ENCODE measurements at places on chromosomes 3 and 15.
A peak's percentile ranks its signal among the peaks of the same experiment; 100 is the strongest.

DNA sequence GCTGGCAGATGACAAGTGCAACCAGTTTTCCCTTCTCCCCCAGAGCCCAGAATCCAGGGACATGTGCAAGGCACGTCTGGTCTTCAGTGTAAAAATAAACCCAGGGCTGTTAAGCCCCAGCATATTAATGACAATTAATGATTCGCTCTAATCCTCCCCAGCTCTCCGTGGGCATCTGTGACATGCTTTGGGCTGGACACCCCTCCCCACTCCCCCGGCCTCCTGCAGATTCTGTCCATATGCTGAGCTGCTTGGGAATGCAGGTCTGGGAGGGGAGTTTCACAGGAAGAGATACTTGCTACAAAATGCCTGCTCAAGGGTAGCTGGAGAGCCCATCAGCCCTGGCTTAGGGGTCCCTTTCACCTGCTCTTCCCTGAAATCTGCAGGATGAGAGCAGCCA is 43.0 kb upstream of the NTRK3 start:
- DNase-seq, result no peak

DNA sequence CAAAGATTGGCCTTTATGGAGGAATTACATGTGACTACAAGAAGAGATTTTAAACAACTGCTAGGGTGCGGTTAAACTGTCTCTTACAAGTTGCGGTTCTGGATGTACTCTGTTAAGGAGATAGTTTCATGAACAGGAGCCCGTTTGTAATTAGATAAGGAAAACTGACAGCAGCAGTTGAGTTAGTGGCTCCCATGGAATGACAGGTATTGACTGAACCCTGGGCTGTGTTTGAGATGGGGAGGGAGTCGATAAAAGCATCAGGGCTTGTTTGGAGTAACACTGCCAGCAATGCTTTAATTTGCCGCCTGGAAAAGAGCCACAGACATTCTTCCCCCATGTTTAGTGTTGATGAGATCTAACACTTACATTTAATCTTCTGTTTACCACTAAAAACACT is 139.9 kb downstream of the ROBO2 start:
- DNase-seq, result no peak

GRCh38 chr15:57495041-57495440 is 96.7 kb upstream of the MYZAP start:
- no peak for DNase-seq

DNA sequence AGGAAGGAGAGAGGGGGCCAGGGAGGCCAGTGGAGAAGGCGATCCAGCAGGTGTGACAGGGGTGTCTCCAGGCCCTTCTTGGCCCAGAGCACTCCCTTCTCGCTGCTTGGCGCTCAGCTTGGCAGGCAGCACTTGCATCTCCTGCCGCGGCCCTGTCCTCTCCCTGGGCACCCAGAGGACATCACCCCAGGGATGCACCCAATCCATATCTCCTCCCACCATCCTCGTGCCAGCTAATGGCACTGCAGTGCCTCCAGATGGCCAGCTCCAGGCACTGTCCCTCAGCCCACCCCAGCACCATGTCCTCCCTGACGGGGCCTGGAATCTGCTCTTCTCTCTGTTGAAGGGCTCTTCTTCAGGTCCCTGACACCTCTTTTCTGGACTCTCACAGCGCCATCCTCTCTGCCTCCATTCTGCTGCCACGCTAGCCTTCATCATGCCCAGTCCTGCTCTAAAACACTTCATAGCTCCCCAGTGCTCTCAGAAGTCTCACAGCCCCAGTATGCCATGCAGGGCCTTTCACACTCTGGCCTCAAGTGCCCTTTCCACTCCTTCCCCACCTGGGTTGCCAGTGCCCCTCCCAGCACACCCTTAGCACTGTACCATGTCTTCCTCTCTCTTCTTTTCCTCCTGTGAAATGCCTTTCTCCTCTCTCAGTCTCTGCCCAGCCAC is 106.8 kb upstream of the SLC6A11 start:
- DNase-seq, result no peak

DNA sequence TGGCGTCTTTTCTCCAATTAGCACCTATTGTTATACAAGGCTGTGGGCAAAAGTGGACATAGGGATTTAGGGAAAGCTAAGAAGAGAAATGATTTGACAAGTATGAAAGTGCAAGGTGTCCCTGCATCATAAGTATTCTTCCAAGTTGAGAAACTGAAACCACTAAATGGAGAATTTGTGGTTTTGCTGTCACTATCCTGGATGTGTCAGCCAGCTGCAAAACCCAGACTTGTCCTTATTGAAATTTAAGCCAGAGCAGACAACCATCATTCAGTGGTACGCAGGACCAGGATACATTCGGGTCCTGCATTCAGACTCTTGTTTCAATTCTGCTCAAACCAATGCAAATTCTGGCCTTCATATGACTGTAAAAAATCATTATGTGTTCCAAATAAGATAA is 384.8 kb upstream of the TGFBR2 start:
- peak; percentile 56 for DNase-seq

GRCh38 chr3:26932752-26933151 is 310.2 kb downstream of the LRRC3B start:
- no peak for DNase-seq

GRCh38 chr3:183697123-183697609 is 431 bp upstream of the YEATS2 start:
- DNase-seq, result no peak

DNA sequence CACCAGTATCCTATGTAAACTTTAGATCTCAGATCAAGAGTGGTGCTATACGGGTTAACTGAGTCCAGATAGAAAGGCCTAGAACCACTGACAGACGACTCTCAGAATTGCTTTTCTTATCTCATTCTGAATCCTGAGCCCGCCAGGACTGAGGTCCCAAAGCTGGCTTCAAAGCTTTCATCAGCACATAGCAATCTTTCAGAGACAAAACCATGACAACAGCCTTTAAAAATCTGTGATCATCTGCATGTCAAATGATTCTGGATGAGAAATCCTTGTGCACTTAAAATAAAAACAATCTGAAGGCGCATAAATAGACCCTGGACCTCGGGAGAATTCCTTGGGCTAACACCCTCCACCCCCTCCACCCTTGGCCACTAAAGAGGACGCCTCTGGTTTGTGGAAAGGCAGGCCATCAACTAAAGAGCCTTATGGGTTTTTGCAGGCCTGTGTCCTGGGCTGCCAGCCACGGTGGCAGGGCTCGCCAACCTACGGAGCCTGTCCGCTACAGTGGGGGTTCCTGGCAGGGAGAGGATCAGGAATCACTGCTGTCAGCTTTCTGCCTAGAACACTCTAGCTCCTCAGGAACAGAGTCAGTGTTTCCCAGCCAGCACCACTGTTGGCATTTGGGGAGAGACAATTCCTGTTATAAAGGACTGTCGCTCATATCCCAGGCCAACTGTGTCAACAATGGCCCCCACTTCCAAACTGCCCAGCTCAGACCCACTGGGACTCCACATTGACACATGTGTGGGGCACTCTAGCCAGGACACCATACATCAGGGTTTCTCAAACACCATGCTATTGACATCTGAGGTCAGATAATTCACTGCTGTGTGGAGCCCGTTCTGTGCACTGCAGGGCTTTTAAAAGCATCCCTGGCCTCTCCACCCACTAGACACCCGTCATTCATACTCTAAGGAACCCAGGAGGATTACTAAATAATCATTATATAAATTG is 20.2 kb downstream of the TLE3 start:
- DNase-seq, result no peak

GRCh38 chr3:137259701-137260100 is 301.9 kb downstream of the IL20RB start:
- DNase-seq, result no peak

DNA sequence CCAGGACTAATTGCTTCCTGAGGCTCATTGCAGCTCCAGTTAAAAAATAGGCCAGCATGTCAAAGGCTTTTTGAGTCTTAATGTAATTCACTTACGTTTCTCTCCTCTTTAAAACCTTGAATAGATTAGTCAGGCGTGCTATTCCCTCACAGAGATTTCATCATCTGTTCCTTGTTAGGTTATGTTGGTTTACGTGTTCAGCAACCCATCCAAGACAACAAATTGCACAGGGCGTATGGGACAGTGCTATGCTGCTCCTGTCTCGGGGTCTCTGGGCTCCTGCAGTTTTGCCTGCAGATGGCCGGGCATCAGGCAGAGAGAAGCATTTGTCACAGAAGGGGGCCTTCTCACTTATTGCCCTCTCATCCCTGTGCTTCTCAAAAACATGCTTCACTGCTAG is 117.1 kb downstream of the CHDH start:
- peak; percentile 47 for DNase-seq

GRCh38 chr3:122955916-122956692 is 71.5 kb downstream of the SEMA5B start:
- DNase-seq, result no peak

DNA sequence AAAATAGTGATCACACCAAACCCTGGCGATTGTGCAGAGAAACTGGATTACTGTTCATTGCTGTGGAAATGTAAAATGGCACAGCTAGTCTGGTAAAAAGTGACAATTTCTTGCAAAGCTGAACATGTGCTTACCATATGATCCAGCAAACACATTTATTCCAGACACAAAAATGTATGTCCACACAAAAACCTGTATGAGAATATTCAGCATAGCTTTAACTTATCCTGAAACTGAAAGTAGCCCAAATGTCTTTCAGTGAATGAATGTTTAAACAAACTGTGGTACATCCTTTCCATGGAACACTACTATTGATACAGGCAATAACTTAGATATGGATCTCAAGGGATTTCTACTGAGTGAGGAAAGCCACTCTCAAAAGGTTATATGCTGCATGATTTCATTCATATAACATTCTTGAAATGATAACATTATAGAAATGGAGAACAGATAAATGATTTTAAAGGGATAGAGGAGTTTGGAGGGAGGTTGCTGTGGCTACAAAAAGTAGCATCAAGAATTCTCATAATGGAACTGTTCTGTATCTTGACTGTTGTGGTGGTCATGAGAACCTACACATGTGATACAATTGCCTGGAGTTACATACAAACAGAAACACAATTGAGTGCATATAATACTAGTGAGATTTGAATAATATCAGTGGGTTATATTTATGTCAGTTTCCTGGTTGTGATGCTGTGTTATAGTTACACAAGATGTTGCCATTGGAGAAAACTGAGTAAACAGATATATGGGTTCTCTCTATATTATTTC is 70.7 kb upstream of the DPH6 start:
- no peak for DNase-seq

DNA sequence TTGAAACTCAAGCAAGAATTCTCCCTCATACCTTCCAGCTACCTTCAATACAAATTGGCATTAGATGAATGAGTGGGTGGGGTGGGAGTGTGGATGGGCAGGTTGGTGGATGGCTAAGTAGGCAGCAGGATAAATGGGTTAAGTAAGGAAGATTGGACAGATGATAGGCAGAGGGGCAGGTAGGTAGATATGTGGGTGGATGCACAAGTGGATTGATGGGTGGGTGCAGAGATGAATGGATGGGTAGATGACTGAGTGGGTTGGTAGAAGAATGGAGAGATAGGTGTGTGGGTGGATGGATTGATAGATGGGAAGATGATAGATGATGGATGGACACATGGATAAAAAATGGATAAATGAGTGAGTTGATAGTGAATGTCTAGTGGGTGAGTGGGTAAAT is 27.6 kb downstream of the VIPR1 start:
- DNase-seq, result no peak

DNA sequence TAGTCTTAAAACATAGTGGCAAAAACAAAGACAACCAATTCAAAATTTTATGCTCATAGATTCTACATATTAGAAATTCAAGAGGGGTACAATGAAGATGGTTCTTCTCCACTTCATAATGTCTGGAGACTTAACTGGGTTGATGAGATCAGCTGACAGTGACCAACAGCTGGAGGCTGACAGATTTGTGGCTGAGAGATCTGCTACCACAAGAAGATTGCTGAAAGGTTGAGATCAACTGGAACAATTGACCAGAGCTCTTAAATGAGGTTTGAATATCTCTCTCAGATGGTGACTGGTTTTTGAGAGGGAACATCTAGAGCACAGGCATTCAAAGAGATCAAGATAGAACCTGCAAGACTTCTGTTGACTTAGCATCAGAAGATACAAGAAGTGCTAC is 254.1 kb upstream of the ARPP21 start:
- DNase-seq, result no peak

DNA sequence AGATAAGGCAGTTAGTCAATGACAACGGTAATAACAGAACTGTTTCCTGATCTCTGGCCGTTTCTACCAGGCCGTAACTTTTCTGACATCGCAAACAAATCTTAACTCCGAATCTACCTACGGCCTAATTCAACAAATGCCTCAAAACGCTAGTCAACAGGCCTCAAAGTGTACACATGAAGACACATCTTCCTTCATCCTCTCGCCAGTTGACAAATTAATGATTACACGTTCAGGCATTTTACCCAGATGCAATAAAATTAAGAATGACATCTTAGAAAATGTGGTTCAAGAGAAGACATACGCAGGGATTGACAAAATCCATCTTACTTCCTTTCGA is 1.5 kb downstream of the SFMBT1 start:
- DNase-seq, result no peak

DNA sequence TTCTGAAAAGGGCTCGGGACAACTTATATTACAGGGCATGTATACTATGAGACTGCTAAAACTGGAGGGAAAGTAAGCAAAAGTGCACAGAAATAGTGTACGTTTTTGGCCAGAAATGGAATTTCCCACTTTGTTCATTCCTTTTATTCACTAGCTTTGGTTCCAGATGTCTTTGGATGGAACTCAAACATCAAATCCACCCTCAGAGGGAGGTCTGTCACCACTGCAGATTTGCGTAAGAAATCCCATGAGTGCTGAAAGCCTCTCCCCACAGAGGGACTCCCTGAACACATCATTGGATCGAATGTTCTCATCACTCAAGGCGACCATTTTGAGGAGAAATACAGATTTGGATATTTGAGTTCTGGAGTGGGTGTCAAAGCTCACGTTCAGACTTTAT is 71.6 kb downstream of the FEM1B start:
- peak; percentile 46 for DNase-seq

DNA sequence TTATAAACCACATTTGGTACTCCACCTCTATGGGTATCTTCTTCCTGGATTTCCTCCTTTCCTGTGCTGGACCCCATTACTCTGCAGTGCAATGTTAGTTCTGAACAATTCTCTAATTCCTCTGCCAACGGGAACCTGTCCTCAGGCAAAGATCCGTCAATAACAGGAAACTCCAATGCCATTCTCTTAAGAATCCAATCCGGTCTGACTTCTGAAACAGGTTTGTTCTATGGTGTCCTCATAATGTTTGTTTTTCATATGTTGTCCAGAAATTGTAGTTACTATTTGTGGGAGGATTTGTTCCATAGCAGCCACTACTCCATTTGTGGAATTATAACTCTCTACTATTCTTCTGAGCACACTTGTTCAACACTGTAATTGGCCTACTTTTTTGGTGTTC is 112.7 kb downstream of the TBL1XR1 start:
- DNase-seq, result no peak

GRCh38 chr15:39721893-39722292 is 60.7 kb downstream of the FSIP1 start:
- DNase-seq, result no peak

- no peak for DNase-seq
These were observed 15.9 kb upstream of the CHST2 start for GRCh38 chr3:143103652-143104051.
